Stimulated activated CD8-positive, alpha-beta memory T cell treated with anti-CD3 and anti-CD28 coated beads, Interleukin-7, amount 100 ng/mL, for 1 hour (primary cell): ENCODE measurements at places on chromosomes 3 and 15.

DNA sequence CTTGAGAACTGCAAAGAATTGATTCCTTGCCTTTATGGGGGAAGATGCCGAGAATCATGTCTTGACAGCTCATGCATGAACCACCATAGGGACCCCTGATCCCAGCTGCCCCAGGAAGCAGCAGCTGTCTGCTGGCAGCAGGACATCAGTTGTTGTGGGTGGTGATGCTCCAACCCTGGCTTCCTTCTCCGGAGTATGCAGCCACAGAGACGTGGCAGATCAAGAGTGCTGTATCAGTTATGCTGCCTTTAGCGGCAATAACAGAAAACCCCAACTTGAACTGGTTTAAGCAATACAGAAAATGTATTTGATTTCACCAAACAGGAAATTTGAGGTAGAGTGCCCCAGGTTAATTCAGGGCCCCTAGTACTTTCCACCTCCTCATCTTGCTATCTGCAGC is 92.2 kb upstream of the TNFAIP8L3 start:
- no peak for DNase-seq

DNA sequence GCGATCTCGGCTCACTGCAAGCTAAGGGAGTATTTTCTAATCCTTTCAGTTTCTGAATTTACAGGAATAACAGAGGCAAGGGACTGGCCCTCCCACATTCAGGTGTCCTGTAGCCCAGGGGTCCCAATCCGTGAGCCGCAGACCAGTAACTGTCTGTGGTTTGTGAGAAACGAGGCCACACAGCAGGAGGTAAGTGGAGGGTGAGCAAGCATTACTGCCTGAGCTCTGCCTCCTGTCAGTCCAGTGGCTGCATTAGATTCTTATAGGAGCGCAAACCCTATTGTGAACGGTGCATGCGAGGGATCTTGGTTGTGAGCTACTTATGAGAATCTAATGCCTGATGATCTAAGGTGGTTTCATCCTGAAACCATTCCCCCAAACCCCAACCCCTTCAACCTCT is 5.0 kb upstream of the IL17RC start:
- DNase-seq = no peak

GRCh38 chr3:184584464-184584891 is 22.9 kb downstream of the EPHB3 start:
- no peak for DNase-seq

DNA sequence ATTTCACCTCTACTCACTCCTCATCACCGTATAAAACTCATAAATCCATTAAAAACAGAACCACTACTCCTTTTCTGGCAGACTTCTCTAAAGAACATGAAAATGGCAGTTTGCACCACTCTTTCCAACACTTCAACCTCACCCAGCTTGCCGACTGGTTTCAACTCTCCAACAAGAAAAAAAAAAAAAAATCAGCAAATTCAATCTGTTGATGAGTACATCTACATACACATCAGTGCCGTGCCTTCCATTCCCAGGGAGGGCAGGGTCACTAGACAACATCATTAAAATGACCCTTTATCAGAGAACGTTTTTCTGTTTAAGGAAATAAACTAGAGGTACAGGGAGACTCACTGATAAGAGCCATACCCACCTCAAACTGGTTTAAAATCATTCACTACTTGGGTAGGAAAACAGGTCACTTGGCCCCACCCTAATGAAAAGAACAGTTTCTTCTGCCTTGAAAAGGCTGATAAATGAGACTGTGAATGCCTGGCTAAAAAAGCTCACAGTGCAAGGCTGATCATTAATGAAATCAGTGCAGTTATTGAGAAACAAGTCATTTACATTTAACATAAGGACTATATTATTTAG is 6.0 kb downstream of the ANXA2 start:
- DNase-seq = no peak

DNA sequence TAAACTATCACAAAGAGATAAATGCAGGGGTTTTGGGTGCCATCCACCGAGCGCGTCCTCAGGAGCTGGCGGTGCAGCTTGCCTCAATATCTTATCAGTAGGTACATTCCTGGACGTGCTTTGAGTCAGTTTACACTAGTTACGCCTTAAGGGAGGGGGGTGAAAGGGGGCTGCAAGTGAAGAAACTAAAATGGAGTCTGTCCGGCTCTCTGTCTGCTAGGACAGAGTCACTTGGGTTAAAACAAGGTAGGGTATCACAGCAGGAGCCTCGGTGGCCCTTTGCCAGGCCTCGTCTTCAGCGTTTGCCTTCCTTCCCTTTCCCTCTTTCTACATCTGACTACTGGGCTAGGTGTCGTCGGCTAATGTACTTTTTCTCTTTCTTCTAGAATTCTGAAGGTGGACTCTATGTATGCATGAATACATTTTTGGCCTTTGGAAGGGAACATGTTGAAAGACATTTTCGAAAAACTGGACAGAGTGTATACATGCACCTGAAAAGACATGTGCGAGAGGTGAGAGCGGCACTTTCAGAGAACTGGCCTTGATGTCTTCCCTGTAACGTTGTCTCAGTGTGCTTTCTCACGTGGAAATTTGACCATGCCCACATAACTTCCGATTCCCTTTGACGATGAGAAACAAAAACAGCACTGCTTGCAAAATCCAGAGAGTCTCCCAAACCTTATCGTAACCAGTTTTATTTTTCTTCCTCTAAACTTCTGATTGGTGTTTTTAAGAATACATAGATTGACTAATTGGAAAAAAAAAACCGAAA is 28.8 kb downstream of the USP13 start:
- DNase-seq = no peak

DNA sequence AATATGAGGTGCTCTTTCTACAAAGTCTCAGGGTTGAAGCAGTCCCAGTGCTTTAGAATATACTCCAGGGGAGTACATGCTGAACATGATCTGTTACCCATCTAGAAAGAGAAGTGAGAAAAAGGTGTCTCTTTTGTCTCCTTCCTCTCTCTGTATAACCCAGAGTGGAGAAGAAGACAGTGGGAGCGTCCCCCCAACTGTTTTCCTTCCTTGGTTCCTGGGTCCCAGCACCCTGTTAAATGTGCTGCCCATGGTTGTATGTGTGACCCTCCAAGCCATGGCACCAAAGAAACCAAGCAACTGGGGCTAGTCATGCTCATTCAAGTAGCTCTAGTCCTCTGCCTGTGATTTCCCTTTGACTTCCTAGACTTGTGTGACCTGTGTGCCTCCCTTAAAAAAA is 683.7 kb downstream of the TBL1XR1 start:
- DNase-seq = no peak

GRCh38 chr3:158407844-158408517 is 163.0 kb upstream of the MLF1 start:
- no peak for DNase-seq

DNA sequence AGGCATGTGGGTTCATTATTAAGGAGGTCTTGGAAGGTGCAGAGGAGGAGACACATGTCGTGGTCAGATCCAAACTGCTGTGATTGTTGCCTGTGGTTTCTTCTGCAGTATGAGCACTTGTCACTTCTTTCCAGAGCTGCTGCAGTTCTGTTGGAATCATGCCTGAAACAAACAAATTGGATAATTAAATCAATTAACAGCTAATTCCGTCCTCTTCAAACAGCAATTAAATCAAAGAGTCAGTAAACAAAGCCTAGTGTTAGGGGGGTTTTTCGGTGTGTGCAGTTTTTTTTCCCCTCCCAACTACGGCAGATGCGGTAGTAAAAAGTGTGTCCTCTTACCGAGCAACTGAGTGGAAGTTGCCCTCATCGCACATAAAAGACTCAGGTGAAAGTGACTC is 542.2 kb downstream of the FOXP1 start:
- no peak for DNase-seq

DNA sequence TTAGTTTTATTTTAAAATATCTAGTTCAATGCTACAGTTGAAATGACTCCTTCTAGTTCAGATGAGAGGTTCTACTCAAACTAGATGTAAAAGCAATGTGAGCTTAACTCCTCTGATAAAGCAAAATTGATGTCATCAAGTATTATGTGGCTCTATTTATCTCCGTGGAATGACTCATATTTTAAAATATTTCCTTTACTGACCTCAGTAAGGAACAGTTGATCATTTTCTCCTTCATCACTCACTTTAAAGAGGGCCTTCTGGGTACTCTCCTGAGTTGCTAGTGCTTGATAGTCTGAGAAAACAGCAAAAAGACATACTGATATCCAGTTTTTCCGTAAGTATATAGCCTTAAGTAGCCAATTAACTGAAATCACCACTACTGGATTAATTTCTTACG is 1099.3 kb downstream of the ROBO2 start:
- no peak for DNase-seq

DNA sequence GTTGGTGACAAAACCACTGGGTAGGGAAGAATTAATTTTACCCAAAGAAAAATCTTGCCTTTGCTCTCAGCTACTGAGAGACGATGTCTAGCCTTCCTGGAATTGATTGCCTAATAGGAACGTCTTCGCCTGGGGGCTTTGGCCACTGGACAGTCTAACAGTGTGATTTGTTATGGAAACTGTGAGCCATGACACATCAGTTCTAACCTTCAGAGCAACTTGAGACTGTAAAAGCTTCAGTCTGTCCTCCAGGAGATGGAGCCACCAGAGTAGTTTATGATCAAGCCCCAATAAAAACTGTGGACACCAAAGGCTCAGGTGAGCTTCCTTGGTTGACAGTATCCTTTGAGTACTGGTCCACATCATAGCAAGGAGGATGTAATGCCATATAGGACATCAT is 235.8 kb upstream of the TMCO5A start:
- no peak for DNase-seq

DNA sequence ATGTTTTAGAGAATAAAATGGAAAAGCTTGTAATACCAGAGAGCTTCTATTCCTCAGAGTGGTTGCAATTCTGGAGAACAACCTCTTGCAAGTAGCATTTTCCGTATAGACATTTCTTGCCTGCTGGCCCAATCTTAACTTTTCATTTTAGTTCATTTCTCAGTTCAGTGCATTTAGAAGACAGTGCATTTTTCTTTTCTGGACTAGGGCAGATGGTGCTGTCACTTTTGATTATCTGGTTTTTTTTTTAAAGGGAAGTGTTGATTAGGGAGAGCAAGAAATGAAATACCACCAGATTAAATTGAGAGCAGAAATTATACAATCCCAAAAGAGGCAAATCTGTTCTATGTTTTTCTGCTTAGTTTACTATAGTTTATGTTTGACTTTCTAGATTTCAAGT is 172.7 kb downstream of the GHSR start:
- DNase-seq = no peak

DNA sequence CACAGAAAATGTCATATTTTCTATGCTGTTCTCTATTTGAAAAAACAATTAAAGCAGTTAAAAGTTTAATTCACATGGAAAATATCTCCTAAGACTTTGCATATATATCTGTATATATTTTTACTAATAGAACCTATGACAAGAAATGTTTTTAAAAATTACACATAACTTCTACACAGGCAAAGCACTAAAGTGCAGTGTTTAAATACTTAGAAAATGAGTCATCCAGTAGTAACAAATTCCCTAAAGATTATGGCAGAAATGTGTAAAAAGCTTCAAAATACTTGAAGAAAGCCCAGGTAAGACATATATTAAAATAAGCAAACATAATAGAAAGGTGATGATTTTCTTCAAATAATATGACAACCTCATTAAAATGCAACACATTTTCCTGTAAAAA is 236.6 kb downstream of the TBC1D5 start:
- no peak for DNase-seq

GRCh38 chr15:73887481-73887880 is 14.1 kb downstream of the TBC1D21 start:
- no peak for DNase-seq

DNA sequence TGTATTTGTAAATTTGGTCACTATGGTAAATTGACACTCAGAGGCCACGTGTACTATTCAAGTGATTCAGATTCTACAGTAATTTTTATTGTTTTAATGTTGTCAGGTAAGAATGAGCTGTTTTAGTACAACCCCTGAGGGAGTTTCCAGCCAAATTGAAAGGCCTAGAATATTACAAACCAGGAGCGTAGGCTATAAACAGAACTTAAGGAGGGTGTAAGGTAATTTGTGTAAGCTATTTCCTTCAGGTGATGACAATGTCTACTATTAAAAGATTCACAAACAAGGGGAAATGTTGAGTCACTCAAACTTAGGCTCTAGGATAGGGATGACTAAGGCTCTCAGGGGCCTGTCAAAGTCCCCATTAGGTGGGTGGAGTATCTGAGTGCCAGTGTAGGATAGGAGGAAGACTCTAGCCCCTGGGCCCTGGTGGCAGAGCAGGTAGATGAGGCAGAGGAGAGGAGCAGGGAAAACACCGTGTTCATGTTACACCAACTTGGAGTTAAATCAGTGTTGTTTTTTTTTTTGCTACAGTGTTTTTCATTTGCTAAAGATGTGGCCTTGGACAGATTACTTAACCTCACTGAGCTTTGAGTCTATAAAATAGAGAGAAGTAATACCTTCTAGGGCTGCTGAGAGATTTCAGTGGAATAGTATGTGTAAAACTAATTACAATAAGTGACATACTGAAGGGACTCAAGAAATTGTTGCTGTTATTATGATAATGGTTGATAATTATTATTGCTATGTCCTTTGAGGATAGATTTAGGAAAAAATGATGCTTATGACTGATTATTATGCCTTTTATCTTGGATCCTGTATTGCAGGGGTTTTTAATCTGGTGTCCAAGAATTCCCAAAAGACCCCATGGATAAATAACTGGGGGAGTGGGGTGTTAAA is 10.3 kb downstream of the TM4SF1 start:
- DNase-seq = no peak

- no peak for DNase-seq
These were observed 557.5 kb downstream of the GOLGA6L6 start for GRCh38 chr15:19984101-19984500.

- no peak for DNase-seq
These were observed 462.2 kb downstream of the PLOD2 start for GRCh38 chr3:145698749-145699148.

GRCh38 chr3:188085584-188086560 is 68.1 kb upstream of the LPP start:
- no peak for DNase-seq

- no peak for DNase-seq
These were observed 8.1 kb downstream of the PXYLP1 start for GRCh38 chr3:141239511-141240281.

GRCh38 chr15:91694131-91694830 is 159.2 kb upstream of the SLCO3A1 start:
- DNase-seq = no peak

DNA sequence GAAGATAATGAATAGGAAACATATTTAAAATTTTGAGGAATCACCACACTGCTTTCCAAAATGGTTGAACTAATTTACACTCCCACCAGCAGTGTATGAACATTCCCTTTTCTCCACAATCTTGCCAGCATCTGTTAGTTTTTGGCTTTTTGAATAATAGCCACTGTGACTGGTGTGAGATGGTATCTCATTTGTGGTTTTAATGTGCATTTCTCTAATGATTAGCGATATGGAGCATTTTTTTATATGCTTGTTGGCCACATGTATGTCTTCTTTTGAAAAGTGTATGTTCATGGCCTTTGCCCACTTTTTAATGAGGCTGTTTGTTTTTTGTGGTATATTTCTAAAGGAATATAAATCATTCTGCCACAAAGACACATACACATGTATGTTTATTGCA is 166.3 kb downstream of the NECTIN3 start:
- no peak for DNase-seq

- DNase-seq = no peak
These were observed 777.7 kb downstream of the GBE1 start for GRCh38 chr3:80983753-80984152.
